ENCODE measurements at places on chromosomes 1 and 21.

GRCh38 chr1:74341702-74342339 is 106.6 kb downstream of the TNNI3K start:
- DNase-seq = no peak

DNA sequence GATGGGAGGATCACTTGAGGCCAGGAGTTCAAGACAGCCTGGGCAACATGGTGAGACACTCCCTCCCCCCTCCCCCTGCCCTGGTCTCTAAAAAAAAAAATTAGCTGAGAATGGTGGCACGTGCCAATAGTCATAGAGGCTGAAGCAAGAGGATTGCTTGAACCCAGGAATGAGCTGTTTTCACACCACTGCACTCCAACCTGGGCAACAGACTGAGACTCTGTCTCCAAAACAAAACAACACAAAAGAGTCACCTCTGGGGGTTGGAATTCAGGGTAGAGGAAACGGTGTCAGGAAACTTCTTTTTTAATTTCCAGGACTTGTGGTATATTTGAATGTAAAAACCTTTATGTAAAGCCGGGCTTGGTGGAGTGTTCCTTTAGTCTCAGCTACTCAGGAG is 43.2 kb downstream of the RHOU start:
- DNase-seq = no peak

GRCh38 chr1:85884372-85885035 is 176.3 kb upstream of the ZNHIT6 start:
- no peak for DNase-seq

DNA sequence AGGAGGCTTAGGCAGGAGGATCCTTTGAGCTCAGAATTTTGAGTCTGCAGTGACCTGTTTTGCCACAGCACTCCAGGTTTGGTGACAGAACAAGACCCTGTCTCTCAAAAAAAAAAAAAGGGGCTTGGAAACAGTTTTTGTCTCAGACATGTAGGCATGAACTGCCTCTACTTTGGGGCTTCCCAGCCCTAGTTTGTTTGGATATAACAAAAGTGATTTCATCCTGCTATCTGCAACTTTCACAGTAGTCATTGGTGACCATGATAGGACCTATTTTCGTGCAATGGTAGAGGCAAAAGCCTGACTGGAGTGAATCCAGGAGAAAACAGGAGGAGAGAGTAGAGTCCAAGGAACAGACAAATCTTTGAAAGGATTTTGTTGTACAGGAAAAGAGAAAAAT is 20.3 kb upstream of the EVI5 start:
- DNase-seq = no peak

DNA sequence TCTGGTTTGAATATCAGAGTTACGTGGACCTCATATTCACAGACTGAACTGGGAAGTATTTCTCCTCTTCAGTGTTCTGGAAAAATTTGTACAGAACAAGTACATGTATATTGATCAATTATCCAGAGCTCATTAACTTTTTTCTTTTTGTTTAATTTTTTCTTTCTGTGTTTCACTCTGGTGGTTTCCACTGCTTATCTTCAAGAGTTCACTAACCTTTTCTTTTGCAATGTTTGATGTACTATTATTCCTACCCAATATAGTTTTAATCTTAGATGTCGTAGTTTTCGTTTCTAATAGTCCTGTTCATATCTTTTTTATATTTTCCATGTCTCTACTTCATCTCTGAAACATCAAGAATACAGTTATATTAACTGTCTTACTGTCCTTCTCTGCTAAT is 46.5 kb downstream of the TUT4 start:
- no peak for DNase-seq

GRCh38 chr1:15531682-15532081 is 5.0 kb downstream of the DNAJC16 start:
- DNase-seq = no peak

DNA sequence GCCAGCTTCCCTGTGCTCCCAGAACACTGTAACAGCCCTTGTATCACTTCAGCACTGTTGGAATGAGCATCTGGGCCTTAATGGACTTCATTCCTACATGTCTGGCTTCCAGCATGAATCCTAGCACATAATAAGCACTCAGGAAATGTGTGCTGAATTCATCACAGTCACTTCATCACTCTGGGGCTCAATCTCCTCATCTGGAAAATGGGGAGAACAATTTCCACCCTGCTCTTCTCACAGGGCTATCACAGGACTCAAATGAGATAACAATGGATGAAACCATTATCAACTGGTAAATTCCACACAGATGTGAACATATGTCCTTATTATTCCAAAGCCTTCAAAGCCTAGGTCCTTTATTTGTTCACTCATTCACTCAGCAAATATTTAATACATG is 12.4 kb downstream of the RAB3B start:
- DNase-seq = no peak

DNA sequence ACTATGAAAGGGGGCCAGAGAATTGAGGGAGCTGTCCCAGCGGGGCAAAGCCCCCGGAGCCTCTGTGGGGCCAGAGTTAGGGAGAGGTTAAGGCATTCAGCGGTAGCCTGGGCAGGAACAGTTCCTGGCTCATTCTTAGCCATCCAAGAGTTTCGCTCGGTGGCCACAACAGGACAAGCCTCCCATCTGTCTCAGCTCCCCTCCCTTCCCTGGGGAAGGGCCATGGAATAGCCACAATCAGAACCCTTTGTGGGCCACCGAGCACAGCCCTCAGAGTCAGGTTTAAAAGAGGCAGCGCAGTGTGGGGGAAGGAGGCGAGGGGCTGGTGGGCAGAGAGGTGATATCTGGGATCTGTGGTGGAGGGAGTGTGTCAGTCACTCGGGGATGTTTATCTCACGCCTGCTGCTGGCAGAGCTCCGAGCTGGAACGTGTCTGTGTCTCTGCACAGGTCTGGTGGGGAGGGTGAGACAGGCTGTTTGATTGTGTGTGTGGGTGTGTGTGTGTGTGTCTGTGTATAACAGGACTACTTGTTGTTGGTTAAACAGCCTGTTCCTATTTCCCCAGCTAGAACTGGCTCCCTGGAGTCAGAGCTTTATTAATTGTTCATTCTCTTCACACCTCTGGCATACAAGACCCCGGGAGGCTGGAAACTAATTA is 49.6 kb upstream of the GOLT1A start:
- no peak for DNase-seq

Measured in erythroblast (primary cell).